ENCODE measurements at places on chromosomes 2 and 18.
A peak's percentile ranks its signal among the peaks of the same experiment; 100 is the strongest.

GRCh38 chr2:100072503-100072902 is 69.9 kb downstream of the AFF3 start:
- no peak for DNase-seq

DNA sequence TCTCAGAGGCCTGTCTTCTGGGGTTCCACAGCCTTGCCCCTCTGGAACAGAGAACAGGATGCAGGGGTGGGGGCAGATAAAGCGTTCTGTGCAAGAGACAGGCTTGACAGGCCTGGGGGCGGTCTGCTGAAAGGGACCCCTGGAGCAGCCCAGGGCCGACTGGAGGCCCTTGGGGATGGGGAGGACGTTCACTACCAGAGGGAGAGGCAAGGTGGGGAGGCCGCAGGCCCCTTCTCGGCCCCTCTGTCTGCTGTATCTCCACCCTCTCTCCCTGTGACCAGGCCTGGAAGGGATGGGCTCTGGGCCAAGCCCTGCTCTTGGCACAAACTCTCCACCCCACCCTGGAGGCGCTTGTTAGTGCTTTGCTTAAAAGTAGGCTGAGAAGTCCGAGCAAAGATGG is 27.3 kb upstream of the INHBB start:
- DNase-seq: no peak

GRCh38 chr2:190791347-190791975 is 89.2 kb upstream of the GLS start:
- DNase-seq: no peak

DNA sequence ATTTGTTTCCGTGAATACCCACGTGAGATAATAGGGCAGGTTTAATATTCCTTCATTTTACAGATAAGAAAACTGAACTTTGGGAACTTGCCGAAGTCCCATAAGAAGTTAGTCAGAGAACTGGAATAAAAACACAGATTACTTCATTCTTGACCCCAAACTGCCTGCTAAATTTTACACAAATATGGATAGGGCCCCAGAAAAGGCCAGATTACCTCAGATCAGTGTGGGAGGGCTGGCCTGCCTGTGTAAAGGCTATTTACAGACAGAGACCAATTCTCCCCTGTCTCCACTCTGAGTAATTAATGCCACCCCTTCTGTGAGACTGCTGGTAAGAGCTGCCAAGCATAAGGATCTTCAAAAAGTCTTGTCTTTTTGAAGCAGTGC is 139.2 kb downstream of the MGAT5 start:
- no peak for DNase-seq

DNA sequence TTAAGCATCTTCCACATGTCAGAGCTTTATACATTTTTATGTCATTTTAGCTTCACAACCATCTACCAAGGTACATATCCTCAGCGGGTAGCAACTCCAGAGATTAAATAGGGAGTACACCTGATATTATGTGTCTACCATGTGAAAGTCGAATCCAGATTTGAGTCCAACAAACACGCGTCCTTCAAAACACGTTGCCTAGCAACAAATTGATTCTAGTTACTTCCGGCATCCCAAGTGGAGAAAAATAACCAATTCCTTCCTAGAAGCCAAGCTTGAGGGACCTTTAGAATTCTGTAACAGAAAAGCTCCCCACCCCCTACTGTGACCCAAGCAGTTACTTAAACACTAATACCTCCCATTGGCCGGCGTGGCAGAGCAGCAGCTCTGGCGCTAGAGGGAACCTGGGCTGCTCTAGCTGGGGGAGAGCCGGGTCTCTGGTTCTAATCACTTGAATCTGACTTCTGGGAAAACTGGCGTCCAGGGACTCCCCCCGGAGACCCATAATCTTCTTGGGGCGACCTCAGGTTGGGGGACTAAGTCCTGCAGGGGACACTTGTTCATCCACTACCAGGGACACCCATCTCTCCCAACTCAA is at the start of gene ERICH2:
Gene ERICH2 (plus strand): TSS at position 371 of the 598 bp plus-strand sequence. CDS start 304 bp downstream, outside the sequence.
- DNase-seq: no peak

GRCh38 chr18:79868811-79869541 is 71.2 kb downstream of the KCNG2 start:
- DNase-seq: no peak

DNA sequence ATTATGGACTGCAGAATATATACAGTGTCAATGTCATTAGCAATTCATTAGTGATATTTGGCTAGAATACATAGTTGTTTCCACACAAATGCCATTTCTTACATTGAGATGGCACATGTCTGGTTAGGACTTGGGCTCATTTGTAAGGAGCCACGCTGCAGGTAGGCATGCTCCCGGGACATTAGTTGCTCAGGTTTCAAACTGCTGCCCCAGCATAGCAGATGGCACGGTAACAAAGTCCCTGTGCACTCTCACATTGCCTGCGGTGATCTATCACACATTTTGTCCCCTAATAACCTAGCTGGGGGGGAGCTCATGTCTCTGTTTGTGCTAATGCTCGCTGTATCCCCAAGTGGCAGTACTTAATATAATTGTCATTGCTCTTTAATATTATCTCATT is 185.1 kb downstream of the NEDD4L start:
- no peak for DNase-seq

- DNase-seq: no peak
These were observed 94.6 kb upstream of the PPP1CB start for GRCh38 chr2:28656937-28657615.

- DNase-seq: no peak
These were observed 143.3 kb downstream of the IRS1 start for GRCh38 chr2:226656367-226656766.

DNA sequence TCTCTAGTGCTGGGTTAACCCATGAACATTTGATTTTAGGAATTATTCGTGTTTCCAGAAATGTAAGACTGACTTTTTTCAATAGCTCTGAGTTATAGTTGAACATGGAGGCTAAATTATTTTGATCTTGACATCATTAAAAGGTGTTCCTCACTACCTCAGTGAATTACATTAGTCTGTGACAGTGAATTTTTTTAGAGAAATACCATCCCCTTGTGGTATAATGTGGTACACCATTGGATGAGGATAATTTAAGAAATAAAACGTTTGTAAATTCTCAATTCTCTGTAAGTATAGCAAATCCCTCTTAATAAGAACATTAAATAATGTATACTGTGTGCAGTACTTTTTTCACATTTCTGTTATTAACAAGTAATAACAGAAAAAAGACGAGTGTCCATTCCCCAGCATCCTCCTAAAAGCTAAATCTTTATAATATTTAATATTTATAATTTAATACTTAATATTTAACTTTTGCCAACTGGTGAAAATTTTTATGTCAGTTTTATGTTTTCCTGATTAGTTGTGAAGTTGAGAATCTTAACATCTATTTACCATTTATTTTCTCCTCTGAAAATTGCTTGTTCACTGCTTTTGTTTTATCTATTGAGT is 70.3 kb upstream of the CWC22 start:
- peak; percentile 20 for DNase-seq

GRCh38 chr2:214069254-214069653 is 341.6 kb upstream of the VWC2L start:
- DNase-seq: no peak

GRCh38 chr18:7927119-7927518 is 360.0 kb downstream of the PTPRM start:
- DNase-seq: no peak

DNA sequence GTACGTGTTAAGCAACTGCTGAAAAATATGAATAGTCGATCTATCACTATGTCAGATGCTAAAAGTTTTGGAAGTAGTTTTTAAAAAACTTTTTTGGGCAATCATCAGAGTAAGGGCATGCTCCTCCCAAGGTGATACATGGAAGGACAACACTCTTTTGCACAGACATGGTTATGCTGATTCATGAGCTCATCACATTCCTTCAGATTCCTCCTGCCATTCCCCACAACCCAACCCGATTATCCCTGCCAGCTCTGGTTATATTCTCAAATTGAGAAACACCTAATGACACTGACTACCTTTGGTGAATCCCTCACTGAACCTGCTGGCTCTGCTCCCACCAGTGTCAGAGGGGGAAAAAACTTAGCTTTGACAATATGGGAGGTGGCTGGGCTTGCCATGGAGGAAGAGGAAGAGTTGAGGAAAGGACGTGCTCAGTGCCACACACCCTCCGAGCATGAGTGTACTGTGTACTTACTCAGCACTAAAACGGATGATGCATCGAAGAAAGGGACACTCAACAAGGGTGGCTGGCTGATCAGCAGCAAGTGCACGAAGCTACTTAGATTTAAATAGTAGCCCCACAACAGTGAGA is 83.9 kb upstream of the RNU4ATAC start:
- no peak for DNase-seq

DNA sequence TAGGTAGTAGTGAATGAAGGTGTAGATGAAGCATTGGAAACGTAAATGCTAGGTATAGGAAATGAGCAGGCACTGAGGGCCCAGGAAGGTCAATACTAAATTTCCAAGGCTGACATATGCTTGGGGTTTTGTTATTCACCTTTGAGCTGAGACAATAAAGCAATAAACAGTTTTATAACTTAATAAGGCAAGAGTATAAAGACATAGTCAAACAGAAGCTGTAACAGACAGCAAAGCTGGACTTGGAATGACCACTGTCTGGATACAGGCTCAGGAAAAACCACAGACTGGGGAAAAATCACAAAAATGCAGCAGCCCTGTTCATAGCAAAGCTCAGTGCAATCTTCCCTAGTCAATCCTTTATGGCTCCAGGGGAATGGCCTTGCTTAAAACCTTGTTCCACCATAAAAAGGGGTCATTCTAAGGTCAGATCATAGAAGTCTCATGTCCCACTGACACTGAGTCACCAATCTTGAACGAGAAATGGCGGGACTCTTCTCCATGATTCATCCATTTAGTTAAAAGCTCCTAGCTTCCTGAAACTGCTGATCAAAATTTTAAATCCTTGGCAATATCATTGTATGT is 493.3 kb downstream of the CMPK2 start:
- DNase-seq: no peak

- no peak for DNase-seq
These were observed 80.7 kb downstream of the ARHGAP28 start for GRCh38 chr18:6810191-6810590.

DNA sequence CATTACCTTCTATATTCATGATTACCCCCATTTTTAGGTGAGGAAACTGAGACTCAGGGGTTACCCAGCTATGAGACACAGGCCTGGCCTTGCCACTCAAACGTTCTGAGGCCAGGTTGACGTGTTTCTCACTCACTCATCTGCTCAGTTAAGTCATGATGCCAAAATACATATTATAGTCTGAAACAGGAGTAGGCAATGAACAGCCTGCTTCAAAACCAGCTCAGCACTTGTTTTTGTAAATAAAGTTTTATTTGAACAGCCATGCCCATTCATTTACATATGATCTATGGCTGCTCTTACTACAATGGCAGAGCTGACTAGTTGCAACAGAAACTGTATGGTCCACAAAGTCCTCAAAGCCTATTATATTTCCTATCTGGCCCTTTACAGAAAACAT is 74.1 kb upstream of the SMAD2 start:
- no peak for DNase-seq

DNA sequence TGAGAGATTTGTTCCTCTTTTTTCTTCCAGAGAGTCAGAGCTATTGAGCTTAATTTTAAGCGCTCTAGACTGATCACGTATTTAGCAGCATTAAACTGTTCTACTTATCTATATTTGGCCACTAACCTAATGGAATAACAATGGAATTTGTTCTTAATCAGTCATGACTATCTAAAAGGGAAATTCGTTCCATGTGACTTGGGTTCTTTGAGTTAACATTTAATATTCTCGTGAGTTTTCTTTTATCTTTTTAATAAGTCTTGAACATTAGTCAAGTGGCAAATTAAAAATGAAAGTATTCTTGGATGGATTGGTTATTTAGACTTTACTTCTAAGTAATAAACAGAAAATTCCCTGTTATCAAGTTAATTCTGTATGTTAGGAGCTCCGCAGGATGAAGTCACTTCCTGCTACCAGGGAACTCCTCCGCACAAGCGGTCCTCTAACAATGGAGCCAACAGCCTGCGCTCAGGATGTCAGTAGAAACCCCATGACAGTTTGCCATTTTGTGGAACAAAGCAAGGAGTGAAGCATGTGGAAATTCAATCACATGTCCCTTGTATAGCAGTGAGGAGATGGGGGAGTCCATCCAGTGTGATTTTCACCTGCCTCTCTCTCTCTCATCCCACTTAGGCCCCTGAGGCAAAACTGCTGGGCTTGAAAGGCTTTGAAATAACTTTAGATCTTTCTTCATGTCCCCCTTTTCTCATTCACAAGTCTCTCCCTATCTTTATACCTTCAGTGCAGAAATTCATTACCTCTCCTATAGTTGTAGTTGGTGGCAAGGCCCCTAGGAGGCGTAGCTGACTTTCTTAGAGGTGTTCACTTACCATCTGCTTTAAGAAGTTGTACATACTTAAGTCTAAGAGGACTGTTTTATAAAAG is 138.1 kb downstream of the WDR7 start:
- DNase-seq: no peak

DNA sequence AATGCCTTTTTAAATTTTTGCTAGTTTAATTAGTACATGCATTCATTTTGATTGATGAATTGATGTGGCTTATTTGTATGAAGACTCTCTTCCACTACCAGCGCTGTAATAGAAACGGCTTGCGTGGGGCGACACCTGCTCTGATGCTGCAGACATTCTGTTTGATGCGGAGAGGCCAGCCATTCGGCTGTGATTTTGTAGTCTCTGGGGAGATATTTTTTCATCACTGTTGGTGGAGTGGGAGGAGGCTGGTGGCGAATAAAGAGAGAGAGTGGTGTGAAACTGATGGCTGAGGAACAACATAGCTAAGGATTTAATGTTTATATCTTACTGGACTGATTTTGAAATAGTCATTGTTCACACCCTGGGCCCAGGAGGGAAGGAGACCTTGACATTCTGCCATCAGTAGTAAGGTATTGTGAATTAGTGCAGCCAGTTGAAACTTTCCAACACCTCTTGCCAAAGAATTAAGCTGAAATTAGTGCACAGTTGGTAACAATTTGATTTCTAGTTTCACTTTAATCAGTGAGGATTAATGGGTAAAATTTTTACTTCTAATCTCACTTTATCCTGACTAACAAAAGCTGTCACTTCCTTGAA is 224.1 kb downstream of the MTX2 start:
- no peak for DNase-seq

DNA sequence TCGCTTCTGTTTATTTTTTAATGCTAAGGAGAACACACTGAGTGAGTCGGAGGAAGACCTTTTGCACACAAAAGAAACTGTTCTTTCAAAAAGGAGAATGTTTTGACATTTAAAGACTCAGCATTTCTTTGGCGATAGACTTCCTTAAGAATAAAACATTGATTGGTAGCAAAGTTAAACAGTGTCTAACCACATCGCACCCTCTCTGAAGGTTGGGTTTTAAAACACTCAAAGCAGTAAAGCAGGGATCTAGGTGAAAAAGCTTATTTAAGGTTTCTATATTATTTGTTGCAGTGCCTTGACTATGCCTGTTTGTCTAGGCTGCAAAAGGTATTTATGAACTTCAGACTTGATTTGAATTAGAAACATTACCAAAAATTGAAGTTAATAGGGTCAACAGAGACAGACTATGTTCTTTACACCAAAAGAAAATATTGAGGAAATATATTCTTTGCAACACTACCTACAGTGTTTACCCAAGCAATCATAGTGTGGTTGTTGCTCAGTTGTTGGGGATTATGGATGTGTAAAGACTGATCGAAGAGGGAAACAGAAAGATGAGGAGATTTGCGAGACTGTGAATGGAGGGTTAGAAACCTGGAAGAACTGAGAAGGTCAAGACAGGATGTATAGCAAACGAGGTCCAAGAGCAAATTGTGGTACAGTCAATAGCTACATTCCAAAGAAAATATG is 297.8 kb upstream of the SLC39A10 start:
- no peak for DNase-seq
